NCI-H1105 (cell line): ENCODE measurements at places on chromosomes 3 and 15.

DNA sequence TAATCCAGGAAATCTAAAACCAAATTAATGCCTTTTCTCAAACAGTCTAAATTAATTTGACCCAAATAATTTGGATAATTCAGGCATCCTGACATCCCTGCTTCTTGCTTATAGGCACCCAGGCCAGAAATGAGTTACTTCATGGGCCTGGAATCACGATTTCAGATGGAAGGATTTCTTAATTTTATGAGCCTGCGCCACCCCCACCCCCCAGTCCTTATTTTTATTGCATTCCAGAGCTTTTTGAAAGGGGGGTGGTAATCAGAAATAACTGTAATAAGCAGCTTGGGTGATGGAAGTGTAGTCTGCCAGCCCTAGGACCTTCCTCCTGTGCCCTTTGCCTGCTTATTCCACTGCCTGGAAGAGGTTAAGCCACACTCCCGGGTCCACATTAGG is 1.3 kb downstream of the AP2M1 start:
- no peak for DNase-seq

DNA sequence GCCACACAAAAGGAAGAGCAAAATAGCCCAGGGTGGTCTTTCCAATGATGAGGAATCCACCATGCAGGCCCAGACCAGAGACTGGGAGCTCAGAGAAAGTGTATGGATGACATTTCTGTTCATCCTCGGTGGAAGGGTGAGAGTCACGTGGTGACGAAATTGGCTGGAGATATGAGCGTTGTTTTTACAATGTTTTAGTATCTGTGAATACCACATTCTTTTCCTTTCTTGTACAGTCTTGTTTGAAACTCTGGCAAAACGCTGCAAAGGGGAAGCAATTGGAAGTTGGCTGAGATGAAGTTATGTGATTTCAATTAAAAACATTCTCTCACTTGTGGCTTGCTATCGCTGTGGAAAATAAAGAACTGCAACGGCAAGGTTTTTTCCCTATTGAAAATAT is 137.5 kb downstream of the MAGI1 start:
- DNase-seq, result no peak

DNA sequence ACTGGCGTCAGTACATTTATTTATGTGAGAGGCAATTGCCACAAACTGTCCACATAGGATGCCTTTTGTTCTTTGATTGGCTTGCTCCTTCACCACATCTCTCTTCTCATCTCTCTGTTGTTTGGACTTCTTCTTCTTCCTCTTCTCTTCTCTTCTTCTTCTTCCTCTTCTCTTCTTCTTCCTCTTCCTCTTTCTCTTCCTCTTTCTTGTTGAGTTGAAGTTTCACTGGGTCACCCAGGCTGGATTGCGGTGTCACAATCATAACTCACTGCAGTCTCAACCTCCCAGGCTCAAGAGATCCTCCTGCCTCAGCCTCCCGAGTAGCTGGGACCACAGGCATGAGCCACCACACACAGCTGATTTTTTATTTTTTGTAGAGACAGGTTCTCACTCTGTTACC is 67.7 kb upstream of the GSK3B start:
- no peak for DNase-seq

GRCh38 chr3:94336046-94336753 is 273.3 kb downstream of the NSUN3 start:
- DNase-seq, result peak; percentile 19

DNA sequence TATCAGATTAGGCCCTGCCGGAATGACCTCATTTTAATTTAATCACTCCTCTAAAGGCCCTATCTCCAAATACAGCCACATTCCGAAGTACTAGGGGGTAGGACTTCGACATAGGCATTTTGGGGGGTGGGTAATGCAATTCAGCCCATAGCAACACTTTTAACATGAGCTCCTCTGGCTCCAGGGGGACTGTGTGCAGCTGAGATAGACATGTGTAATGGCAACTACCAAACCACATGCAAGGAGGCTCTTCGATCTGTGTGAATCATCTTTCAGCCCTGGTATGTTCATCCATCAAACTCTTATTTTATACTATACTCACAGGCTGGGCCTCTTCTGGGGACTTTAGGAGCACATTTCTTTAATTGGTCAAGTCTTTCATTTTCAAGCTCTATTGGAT is 57.4 kb upstream of the PPARG start:
- no peak for DNase-seq

- DNase-seq, result no peak
Observed at GRCh38 chr3:8458711-8459110, 42.9 kb upstream of the LMCD1 start.

DNA sequence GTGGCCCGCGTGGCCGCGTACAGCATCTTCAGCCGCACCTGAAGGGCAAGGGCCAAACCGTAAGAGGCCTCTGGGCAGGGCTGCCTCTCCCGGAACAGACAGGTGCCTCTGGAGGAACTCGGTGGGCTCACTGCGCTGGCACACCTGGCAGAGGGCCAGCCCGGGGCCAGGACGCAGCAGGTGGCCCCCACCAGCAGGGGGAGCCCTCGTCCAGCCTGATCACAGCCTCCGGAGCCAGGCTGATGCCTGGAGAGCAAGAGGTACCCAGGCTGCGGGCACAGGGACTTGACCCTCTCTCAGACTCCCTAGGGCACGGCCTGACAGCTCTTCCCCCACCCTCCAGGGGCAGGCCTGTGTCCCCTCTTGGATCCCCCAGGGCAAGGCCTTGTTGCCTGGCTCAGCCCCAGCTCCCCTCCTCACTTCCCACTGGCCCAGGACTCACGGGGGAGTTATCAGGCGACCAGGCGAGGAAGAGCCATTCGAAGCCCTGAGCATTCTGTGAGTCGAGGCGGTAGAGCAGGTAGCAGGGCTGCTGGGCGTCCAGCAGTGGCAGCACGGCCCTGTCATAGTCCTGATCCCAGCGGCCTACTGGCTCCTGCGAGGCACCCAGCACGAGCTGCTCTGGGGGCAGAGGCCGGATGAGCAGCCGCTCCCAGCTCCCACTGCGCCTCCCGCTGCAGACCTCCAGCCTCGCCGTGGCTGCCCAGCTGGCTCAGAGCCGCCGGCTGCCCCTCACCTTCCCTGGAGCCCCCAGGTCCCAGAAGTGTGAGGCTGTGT is 6.2 kb upstream of the TLR9 start:
- peak; percentile 31 for DNase-seq

- DNase-seq, result no peak
Observed at GRCh38 chr15:80452166-80452565, 48.0 kb downstream of the ARNT2 start.

DNA sequence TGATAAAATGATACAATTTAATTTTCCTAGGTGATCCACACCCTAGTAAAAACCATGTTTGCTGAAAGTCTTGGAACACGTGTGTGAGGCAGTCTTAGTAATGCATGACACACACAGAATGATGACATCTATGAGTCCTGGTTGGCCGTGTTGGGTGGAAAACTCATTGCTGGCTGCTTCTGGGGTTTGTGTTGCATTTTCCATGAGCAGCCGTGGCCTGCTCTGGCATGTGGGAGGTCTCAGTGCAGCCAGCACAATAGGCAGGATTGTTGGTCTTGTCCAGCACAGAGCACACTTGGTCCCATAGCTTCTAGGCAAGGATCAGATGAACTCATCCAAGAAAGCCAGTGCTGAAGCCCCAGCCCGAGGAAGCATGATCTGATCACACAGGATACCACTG is 172.8 kb upstream of the UBE3A start:
- no peak for DNase-seq

- DNase-seq, result no peak
Observed at GRCh38 chr3:7346364-7346763, 485.4 kb downstream of the GRM7 start.

- no peak for DNase-seq
Observed at GRCh38 chr3:153666991-153667740, 454.0 kb upstream of the ARHGEF26 start.

GRCh38 chr15:57340682-57341259 is 35.5 kb upstream of the CGNL1 start:
- peak; percentile 61 for DNase-seq

GRCh38 chr3:49641921-49642707 is 32.0 kb upstream of the APEH start:
- DNase-seq, result no peak

GRCh38 chr3:13379201-13379830 is 40.8 kb downstream of the NUP210 start:
- no peak for DNase-seq

GRCh38 chr3:13280811-13281506 is 139.2 kb downstream of the NUP210 start:
- DNase-seq, result no peak

- DNase-seq, result no peak
Observed at GRCh38 chr3:139234491-139234890, 109.3 kb upstream of the MRPS22 start.

DNA sequence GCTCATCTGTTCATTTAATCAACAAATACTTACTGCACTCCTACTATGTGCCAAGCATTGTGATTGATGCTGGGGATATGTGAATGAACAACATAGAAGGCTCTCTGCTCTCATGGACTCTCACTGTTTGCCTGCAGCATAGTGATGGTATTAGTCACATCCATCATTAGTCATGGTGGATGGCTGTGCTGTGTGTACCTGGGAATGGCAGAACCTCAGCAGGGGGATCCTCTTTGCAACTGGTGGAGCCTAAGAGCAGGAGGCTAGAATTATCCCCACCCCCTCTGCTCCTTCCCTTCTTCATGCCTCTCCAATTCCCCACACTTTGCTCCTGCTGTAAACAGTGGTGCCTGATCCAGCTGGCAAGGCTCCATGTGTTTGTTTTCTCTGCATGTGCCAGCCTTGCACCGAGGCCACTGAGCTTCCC is 20.5 kb downstream of the BOC start:
- DNase-seq, result peak; percentile 80

- no peak for DNase-seq
Observed at GRCh38 chr3:11636394-11636770, 7.3 kb downstream of the VGLL4 start.
